ENCODE measurements at places on chromosomes 6 and 20. TPM values are rescaled to one million over a fixed set of nuclear protein-coding genes. Genes with fewer than 3 reads are reported as not detected.

GRCh38 chr20:23928788-23929187, 49.2 kb upstream of the CST5 start:
- H3K4me3 ChIP-seq: no peak overlapping the region
- peaks cover 19% of the 10 kb centered on the region for H3K4me1 ChIP-seq
- H3K27ac ChIP-seq: no peak overlapping the region
- DNase-seq: peak; percentile 58
- no peaks in the 10 kb centered on the region for H3K27me3 ChIP-seq

Gene C20orf202
- not detected for total RNA-seq

GRCh38 chr6:142682985-142683384, 262.0 kb downstream of the HIVEP2 start:
- no peak overlapping the region for H3K4me3 ChIP-seq
- no peak for DNase-seq
- H3K36me3 ChIP-seq: no peaks in the 10 kb centered on the region
- no peaks in the 10 kb centered on the region for H3K27me3 ChIP-seq
- peaks cover 57% of the 10 kb centered on the region for H3K4me1 ChIP-seq
- no peak overlapping the region for H3K27ac ChIP-seq

- no peaks in the 10 kb centered on the region for H3K36me3 ChIP-seq
- no peak overlapping the region for H3K4me3 ChIP-seq
- DNase-seq: no peak
- H3K4me1 ChIP-seq: no peaks in the 10 kb centered on the region
- no peak overlapping the region for H3K27ac ChIP-seq
Measured at GRCh38 chr20:11992426-11992825, 74.7 kb downstream of the BTBD3 start.

Gene GTF2H4
- total RNA-seq: 33.3 TPM

Gene BTNL2
- not detected for total RNA-seq

DNA sequence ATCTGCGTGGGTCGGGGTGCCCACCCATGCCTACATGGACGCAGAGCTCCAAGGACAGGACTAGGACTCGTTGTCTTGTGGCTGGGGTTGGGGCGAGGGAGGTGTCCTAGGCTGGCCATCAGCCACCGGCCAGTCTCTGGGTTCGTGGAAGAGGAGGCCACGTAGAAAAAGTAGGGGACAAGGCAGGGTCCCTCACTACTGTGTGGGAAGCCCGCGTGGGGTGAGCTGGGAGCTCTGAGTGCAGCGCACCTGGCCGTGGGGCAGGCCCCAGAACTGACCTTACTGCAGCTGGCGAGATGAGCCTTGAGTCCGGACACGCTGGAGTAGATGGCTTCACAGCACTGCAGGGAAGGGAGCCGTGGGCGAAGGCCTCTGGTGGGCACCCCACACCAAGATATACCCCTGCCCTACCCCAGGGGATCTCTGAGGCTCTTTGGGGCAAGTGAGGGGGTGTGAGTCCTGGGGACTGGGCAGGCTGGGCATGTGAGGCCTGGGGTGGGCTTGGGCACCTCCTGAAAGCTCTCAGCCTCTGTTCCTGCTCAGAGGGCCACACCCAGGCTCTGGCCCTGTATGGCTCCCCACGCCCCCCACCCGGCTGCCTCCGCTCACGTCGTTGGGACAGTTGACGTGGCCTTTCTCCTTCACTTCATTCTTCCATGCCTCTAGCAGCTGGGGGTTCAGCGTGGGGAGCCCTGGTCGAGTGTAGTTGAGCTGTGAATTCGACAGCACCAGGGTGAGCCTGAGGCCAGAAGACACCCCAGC, 5.6 kb upstream of the UCKL1 start:
- DNase-seq: no peak
- no peaks in the 10 kb centered on the region for H3K27me3 ChIP-seq
- peaks cover 13% of the 10 kb centered on the region for H3K4me1 ChIP-seq
- peaks cover 8% of the 10 kb centered on the region for H3K36me3 ChIP-seq
- H3K27ac ChIP-seq: no peak overlapping the region

GRCh38 chr6:138289739-138290138, 71.4 kb upstream of the PBOV1 start:
- peak; percentile 24 for DNase-seq
- H3K36me3 ChIP-seq: no peaks in the 10 kb centered on the region
- H3K27ac ChIP-seq: no peak overlapping the region
- no peaks in the 10 kb centered on the region for H3K27me3 ChIP-seq
- no peak overlapping the region for H3K4me3 ChIP-seq

DNA sequence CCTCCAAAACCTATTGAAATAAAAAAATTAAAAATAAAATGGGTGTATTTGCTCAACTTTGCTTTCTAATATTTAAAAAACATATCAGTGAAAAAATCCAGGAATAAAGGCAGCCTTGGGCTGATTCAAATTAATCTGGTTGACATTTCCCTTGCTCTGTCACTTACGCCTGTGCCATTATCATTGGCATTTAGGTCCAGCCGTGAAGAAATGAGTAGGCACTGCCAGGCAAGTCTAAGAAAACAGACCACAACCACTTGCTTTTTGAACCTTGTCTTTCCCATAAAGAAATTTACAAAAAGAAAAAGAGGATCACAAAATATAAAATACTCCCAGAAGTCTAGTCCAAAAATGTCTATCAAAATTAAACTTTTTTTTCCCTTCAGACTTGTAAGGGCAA, 59.2 kb upstream of the HBS1L start:
- peak overlapping the region; percentile 71 for H3K27ac ChIP-seq
- peaks cover 72% of the 10 kb centered on the region for H3K4me1 ChIP-seq
- no peaks in the 10 kb centered on the region for H3K27me3 ChIP-seq
- H3K4me3 ChIP-seq: no peak overlapping the region
- no peaks in the 10 kb centered on the region for H3K36me3 ChIP-seq

Gene FERMT1
- 0.12 TPM for total RNA-seq

Gene SAMD5
- total RNA-seq: not detected

Gene KHDRBS2
- not detected for total RNA-seq

Gene LST1
- 12.5 TPM for total RNA-seq

DNA sequence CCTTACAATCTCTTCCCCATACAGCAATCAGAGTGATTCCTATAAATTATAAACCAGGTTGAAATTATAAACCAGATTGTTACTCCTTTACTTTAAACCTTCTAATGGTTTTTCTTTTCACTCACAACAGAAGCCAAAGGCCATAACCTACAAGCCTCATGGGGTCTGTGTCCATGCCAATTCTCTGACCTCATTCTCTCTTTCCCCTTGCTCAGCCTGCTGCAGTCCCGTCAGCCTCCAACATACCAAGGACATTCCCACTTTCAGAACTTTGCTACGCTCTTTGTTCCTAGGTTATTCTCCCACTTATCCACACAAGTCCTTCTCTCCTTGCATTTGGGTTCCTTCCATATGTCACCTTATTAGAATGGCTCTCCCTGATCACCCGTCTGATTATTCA, 277.9 kb upstream of the TCF21 start:
- peaks cover 6% of the 10 kb centered on the region for H3K27me3 ChIP-seq
- no peaks in the 10 kb centered on the region for H3K4me1 ChIP-seq
- H3K4me3 ChIP-seq: no peak overlapping the region
- H3K36me3 ChIP-seq: no peaks in the 10 kb centered on the region
- H3K27ac ChIP-seq: no peak overlapping the region

DNA sequence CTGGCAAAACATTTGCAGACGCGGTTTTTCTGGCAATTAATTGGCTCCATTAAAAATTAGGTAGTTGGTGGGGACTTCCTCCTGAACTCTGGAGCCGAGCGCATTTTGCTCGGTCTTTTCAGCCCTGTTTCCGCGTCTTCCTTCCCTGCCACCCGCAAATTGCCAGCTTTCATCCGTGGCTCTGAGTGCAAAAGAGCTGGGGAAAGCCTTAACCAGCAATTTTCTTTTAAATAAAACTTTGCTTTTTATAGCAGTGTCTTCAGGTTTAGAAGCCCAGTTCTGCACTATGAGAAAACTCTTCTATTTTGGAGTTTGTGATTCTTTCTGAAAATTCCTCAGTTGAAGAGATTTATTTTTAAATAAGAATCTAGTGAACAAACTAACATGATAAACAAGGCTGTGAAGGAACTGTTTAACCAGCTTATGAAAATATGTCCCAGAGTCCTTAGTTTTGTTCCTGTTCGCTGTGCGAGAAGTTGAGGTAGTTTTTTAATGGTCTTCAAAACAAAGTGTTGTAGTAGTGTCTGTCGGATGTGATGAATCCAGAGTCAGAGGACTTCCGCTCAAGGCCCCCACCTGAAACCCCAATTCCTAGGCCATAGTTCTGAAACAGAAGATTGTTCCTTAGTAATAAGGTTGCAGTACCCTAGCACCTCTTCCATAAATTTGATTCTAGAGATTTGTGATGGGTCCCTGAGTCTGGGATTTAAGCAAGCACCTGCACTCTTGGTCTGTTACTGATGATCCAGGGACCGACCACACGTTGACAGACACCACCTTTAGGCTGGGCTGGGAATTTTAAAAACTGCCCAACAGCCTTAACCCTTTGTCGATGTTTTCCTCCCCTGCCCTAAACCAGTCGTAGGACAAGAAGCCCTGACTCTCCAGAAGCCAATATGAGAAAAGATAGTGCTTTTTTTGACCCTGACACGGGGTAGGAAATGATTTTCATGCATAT, 950 bp downstream of the KCTD20 start:
- H3K27ac ChIP-seq: peak overlapping the region; percentile 87
- peaks cover 11% of the 10 kb centered on the region for H3K36me3 ChIP-seq
- DNase-seq: peak; percentile 40
- no peaks in the 10 kb centered on the region for H3K27me3 ChIP-seq
- peak overlapping the region; percentile 87 for H3K4me3 ChIP-seq

GRCh38 chr20:19993958-19994669, 23.0 kb upstream of the NAA20 start:
- no peaks in the 10 kb centered on the region for H3K27me3 ChIP-seq
- H3K36me3 ChIP-seq: no peaks in the 10 kb centered on the region
- H3K4me1 ChIP-seq: no peaks in the 10 kb centered on the region
- H3K27ac ChIP-seq: no peak overlapping the region
- no peak overlapping the region for H3K4me3 ChIP-seq
- no peak for DNase-seq

DNA sequence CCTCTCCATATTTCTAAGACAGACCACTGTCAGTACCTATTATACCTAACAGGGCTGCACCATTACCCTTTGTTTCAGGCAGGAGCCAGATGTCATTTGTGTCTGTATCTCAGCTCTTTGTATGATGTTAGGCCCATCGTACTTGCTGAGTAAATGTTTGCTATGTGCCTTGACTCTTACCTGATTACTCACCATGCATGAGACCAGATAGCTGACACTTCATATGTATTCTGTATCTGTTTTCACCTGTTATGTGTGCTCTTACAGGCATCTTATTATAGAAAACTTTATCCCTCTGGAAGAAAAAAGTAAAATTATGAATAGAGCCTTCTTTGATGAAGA, 31.7 kb upstream of the ASXL1 start:
- H3K4me1 ChIP-seq: peaks cover 5% of the 10 kb centered on the region
- H3K4me3 ChIP-seq: no peak overlapping the region
- peaks cover 28% of the 10 kb centered on the region for H3K36me3 ChIP-seq

DNA sequence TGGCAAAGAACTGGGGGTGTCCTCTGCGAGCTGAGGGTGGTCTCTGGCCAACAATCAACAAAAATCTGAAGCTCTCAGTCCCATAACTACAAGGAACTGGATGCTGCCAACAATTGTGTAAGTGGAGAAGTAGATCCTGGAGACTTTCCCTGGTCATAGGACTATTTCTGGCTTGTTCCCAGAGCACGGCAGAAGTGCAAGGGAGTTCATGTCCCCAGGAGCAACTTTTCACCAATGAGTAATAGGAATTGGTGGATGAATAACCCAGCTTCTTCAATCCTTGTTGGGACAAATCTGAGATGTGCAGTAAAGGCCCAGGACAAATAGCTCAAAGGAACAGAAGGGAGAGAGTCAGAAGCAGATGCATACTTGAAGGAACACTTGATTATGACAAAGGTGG, 95.5 kb downstream of the QRSL1 start:
- no peaks in the 10 kb centered on the region for H3K4me1 ChIP-seq
- H3K4me3 ChIP-seq: no peak overlapping the region
- H3K27me3 ChIP-seq: peaks cover 2% of the 10 kb centered on the region

Gene FKBP1C
- total RNA-seq: 0.64 TPM

- H3K27ac ChIP-seq: peak overlapping the region; percentile 91
- peaks cover 24% of the 10 kb centered on the region for H3K36me3 ChIP-seq
- H3K4me3 ChIP-seq: no peak overlapping the region
- peaks cover 73% of the 10 kb centered on the region for H3K4me1 ChIP-seq
- peak; percentile 84 for DNase-seq
Measured at GRCh38 chr20:38842558-38842981, 37.1 kb downstream of the PPP1R16B start.

Gene TCP11
- total RNA-seq: not detected

Gene FLRT3
- not detected for total RNA-seq

DNA sequence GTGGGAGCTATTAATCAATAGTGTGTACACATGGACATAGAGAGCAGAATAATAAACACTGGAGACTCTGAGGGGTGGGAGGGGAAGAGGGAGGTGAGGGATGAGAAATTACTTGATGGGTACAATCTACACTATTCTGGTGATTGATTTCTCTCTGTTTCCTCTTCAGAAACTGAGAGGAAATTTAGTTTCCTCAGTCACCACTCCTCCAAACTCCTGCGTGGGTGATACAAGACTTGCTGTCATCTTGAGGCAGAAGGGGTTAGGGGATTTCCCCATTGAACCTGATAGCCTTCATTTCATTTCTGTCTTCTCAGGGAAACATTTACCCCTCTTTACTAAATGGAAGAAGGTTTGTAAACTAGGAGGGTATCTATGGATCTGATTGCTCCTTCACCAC, 84.3 kb upstream of the ESR1 start:
- no peak overlapping the region for H3K4me3 ChIP-seq
- no peak overlapping the region for H3K27ac ChIP-seq
- peaks cover 3% of the 10 kb centered on the region for H3K27me3 ChIP-seq
- peak; percentile 76 for DNase-seq
- peaks cover 29% of the 10 kb centered on the region for H3K4me1 ChIP-seq
- H3K36me3 ChIP-seq: peaks cover 3% of the 10 kb centered on the region

DNA sequence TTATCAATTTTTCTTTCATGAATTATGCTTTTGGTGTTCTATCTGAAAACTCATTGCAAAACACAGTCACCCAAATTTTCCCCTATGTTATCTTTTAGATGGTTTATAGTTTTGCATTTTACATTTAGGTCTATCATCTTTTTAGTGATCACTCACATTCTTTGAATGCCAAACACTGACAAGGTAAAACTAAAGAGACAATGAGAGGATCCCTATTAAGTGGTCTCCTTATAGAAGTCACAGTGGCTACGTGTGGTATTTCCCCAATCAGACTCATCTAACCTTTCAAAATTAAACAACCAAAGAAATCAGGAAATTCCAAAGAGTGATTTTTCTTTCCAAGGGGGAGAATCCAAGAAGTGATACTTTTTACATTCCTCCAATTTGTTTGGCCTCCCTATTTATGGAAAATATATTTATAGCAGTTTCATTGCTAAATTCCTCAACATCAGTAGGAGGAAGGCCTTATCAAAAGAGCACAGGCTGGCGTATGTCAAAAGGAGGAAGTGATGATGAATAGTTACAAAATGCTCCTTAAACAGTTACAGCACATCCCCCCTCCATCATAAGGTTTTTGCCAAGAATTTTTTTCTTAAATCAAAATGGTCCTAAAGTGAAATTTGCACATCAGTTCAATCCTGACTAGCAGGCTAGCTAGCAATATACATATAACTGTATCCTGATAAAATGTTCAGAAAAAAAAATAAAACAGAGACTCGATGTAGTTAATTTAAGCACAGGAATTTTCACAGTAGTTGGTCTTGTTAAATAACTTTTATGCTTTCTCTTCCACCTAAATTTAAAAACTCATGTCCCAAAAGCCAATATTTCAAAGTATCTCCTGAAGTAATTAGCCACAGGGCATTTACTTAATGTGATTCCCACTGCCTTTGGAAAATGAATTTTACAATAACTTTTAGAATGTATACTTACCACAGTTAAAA, 76.2 kb upstream of the IPCEF1 start:
- no peak overlapping the region for H3K4me3 ChIP-seq
- H3K4me1 ChIP-seq: no peaks in the 10 kb centered on the region
- no peak for DNase-seq
- no peak overlapping the region for H3K27ac ChIP-seq
- H3K27me3 ChIP-seq: no peaks in the 10 kb centered on the region

Measured in activated naive CD4-positive, alpha-beta T cell treated with anti-CD3 and anti-CD28 coated beads for 36 hours (primary cell).